ENCODE measurements at places on chromosomes 6 and 20. TPM values are rescaled to one million over a fixed set of nuclear protein-coding genes. Genes with fewer than 3 reads are reported as not detected.
A peak's percentile ranks its signal among the peaks of the same experiment; 100 is the strongest.

GRCh38 chr20:49568278-49569151 lies 578 bp upstream of the PTGIS start:
- DNase-seq: no peak

DNA sequence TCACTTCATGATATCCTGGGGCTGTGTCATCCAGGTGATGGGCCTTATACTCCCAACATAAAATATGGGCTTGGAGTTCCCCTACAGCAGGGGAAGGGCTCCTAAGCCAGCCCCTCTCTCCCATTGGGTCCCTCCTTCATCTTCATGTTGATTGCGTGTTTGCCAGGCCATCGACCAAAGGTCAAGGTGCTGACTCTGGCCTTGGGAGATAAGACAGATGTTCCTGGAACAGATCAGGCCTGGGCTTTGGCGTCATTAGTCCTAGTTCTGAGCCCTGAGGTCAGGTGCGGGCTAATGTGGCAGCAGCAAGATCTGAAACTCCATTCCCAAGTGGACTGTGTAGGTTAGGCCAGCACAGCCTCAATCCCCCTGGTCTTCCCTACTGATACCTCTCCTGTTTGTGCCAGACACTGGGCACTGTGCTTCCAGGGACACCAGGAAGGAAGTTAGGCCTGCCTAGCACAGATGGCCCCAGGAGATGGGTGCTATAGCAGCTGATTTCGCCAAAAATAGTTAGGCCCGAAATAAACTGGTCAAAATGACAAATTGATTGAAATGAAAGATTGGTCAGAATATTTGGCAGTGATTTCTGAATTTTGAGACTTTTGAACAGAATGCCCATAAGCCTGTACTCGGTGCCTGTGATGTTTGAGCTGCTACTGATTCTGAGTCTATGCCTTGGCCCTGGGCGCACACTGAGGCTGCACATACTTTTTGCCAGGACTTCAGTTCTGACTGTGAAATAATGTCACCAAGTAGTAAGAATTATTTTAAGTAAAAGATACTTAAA lies 28.8 kb downstream of the EPB41L1 start:
- DNase-seq: no peak

- no peak for DNase-seq
Measured at GRCh38 chr20:57384953-57385761, 6.0 kb upstream of the RBM38 start.

DNA sequence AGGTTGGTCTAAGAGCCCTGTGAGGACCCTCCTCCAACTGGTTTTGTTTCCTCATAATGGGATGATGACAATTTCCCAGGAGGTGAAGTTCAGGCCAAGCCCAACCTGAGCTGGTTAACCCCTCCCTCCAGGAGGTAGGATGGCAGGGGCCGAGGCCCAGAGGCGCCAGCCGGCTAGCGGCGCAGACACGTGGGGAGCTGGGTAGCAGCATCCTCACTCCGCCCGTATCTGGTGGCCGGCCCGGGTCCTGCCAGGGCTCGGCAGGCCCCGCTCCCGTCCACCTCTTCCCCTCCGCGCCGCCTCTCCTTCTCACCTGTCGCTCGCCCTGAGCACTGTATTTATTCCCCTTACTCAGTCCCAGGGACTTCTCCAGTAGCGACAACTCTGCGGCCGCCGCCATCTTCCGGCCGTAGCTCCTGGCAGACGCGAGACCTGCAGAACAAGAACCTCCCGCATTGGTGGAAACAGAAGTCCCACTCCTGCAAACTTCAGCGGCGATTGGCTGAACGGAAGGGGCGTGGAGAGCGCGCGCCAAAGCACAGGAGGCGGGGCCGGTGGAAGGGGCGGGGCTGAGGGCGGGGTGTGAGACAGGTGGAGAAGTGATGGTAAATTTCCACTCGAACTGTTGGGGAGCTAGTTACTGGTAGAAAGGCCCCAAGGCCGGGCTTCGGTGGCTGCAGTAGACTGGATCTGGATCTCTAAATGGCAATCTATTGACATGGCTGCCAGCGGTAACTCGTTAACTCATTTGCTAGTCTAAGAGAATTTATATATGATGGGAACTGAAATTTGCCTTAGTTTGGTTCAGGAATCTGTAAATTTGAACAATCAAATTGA lies at the start of gene EEF1E1:
Gene EEF1E1, minus strand, starts transcription at position 427 of the 837 bp plus-strand sequence. Its CDS starts 27 bp downstream, at position 400.
- peak; percentile 95 for DNase-seq

GRCh38 chr6:125957845-125958244 lies 1.3 kb downstream of the HINT3 start:
- no peak for DNase-seq

GRCh38 chr6:1624851-1625781 lies 15.4 kb downstream of the FOXC1 start:
- DNase-seq: peak; percentile 26

Gene SIRPD
- not detected for total RNA-seq

DNA sequence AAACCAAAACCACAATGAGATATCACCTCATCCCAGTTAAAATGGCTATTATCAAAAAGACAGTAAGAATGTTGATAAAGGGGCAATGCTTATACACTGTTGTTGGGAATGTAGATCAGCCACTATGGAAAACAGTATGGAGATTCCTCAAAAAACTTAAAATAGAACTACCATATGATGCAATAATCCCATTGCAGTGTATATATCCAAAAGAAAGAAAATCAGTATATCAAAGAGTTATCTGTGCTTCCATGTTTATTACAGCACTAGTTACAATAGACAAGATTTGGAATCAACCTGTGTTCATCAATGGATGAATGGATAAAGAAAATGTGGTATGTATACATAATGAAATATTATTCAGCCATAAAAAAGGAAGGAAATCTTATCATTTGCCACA lies 3.5 kb upstream of the FABP7 start:
- DNase-seq: no peak
